NCI-H2081 treated with DMSO at 0.1 percent for 48 hours (cell line): ENCODE measurements at places on chromosomes 6 and 20.

- no peak for DNase-seq
Measured at GRCh38 chr6:137677709-137678108, 183.5 kb upstream of the OLIG3 start.

GRCh38 chr20:22928679-22929078 lies 106.4 kb upstream of the SSTR4 start:
- DNase-seq, result no peak

- no peak for DNase-seq
Measured at GRCh38 chr6:125262016-125263013, 39.5 kb downstream of the HDDC2 start.

- no peak for DNase-seq
Measured at GRCh38 chr6:129860908-129861665, at the start of gene TMEM244. TMEM244 (minus strand) TSS chr6:129861315; CDS start chr6:129861188, 127 bp downstream.

- no peak for DNase-seq
Measured at GRCh38 chr20:9172851-9173250, 104.0 kb downstream of the PLCB4 start.

DNA sequence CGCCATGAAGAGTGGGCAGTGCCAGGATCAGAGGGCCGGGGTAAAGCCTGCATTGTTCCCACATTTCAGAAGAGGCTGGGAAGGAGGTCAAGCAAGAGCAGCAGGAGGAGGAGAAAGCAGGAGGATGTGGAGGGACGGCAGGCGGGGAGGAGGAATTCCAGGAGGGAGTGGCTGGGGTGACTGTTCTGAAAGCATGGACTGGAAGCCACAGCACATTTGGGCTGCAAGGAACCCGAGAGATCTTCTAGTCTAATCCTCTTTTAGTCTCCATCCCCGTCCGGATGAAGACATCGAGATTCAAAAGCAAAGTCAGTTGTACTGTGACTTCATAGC lies 76.9 kb downstream of the FAM50B start:
- no peak for DNase-seq

DNA sequence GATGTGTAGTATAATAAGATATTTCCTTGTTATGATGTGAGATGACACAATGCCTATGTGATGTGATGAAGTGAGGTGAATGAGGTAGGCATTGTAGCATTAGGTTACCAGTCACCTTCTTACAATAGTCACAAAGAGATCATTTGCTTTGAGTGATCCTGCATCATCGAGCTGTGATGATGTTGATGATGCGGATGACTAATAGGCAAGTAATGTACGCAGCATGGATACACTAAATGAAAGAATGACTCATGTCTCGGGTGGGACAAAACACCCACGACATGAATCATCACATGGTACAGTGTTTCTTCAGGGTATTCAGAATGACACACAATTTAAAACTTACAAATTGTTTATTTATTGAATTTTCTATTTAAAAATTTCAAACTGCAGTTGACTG lies 806.3 kb upstream of the GJE1 start:
- no peak for DNase-seq

DNA sequence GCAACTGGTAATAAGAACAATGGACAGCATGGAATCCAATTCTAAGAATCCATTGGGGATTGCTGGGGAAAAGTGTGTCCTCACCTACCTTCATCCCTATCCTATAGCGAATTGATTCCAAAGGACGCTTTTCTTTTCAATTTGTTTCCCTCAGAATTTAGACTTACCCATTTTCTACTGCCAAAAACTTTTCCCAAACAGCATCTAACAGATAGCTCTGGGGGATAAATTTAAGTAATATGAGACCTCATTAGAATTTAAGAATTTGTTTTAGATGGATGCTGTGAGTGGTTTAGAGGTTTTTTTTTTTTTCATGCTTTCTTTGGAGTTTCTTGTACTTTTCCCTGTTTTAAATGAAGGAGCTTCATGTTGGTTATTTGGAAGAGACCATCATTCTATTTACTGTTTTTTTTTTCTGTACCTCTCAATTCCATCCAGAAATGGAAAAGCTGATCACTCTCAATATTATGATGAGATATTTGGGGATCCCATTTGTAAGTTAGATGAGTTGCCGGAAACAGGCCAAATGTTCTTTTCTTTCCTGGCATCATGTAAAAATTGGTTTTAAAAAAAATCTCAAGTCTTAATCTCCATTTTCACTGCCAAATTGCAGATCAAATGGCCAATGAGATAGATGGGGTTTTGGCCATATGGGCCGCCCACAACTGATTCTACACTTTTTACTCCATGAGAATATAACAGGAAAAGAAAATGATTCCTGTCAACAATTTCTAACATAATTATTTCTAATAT lies 105.7 kb downstream of the BCAS1 start:
- no peak for DNase-seq

GRCh38 chr6:84921891-84922290 lies 157.5 kb upstream of the TBX18 start:
- no peak for DNase-seq

GRCh38 chr6:6604566-6604965 lies 16.0 kb downstream of the LY86 start:
- DNase-seq, result no peak

GRCh38 chr20:3751675-3752385 lies 15.7 kb downstream of the ADISSP start:
- no peak for DNase-seq

DNA sequence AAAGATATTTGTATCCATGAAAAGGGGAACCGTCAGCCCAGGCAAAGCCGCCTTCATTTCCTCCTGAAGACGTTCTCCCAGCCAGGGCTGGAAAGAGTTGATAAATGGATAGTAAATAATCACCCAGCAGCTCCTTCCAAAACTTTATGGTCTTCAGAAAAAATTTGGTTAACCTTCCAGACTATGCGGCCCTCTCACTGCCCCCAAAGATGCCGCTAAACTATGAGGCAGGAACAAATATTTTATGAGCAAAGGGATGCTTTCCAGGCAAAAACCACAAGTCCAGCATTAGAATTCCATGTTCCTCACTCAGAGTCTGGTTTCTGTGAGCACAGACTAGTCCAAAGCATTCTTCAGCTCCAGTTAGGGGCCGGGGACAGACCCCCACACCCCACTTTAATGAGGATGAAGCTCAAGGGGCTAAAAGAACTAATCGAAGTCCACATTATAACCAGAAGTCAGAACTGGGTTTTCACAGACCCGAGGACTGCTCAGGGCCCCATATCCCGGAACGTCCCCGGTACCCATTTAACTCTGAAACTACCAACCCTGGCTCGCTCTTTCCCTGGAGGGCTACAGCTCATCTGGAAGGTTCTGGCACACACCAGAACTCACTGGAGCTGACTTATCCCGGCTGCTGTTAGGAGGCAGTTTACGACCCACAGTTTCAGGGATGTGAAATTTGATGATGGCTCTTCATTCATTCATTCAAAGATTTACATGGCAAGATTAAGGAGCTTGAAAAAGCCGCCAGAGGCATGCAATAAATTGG lies 29.4 kb downstream of the BMP7 start:
- no peak for DNase-seq

- DNase-seq, result no peak
Measured at GRCh38 chr6:81455641-81456040, 296.8 kb downstream of the TENT5A start.

DNA sequence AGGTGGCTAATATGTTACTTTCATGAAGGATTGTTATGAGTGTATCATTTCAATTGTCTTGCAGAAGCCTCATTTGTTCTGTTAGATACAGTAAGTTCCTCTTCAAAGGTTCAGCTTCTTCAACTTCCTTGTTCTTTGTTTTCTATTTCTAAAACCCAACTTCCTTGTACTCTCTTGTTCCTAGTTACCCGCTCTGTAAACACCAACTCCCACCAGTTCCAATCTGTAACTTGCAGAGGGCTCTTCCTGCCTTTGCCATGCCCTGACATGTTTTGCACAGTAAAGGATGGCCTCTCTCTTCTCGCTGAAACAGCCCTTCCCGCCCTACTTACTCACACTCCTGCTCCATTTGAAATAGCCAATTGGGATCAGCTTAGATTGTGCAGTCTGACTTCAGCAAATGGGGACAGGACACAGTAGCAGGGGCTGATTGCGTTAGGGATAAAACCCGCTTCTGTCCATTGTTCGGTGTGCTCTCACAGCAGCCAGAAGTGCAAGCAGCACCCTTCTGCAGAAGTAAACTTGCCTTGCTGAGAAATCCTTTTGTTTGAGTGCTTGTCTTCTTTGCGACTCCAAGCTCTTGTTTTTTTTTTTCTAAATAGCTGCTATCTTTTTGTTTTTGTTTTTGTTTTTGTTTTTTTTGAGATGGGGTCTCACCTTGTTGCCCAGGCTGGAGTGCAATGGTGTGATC lies 45.9 kb upstream of the POU5F1 start:
- DNase-seq, result no peak

DNA sequence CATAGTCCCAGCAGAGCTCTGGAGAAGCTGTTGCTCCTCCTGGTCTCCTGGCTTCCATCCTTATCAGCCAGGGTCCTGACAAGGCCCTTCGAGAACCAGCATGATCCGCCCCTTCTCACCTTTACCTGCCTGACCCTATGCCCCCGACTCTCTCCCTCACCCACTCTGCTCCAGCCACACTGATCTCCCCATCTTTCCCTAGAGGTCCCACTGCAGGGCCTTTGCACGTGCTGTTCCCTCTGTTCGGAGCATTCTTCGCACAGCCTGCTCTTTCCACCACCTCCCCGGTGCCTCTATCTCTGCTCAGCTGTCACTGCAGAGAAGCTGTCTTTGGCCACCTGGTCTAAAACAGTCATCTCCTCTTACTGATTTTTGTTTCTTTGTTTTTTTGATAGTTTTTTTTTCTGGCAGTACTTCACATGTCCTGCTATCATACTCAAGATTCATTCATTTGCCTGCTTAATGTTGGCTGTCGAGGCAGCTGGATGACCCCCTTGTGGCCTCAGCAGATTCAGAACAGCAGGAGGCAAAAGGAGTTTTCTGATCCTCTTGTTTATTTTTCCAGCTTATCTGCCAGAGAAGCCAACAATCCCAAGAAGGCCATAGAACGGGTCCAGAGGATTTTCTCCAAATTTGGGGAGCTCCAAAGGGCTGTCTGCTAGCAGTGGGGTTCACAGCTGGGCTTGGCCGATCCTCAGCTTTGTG lies 1.6 kb upstream of the PTGIS start:
- no peak for DNase-seq
